ENCODE measurements at places on chromosomes 11 and 22.

DNA sequence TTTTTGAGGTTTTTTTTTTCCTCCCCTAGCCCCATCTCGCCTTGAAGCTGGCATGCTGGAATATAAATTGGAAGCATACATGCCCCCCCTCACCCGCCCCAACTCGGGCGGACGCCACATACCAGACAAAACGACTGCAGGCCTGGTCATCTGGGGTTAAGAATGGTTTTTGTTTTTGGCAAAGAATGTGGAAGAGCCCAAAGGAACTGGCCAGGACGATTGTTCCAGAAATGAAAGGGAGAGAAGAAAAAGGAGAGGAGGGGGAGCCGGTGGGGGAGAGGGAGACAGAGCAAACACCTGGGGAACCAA, 25.0 kb downstream of the MN1 start:
- no peak for DNase-seq

DNA sequence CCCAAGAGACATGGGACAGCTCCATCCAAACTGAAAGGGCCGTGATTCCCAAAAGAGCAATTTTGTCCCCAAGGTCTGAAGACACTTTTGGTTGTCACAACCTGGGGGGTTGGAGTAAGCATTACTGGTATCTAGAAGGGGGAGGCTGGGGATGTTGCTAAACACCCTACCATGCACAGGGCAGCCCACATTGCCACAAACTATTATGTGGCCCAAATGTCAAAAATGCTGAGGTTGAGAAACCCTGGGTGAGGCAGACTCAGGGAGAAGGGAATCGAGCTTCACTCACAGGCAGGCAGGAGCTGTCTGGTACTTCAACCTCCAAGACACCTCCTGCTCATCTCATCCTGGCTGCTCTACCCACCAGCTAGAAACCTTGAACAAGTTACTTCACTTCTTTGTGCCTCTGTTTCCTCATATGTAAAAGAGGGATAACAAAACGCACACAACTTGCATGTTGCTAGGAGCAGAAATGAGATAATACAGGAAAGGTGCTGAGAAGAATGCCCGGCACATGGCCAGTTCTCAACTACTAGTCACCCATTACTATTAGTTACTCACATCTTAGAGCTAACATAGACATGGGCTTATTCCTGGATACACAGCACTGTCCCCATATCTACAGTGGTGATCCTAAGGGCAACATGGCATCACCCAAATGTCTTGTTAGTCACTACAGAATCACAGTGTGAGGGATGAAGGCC, 8.8 kb downstream of the SERPIND1 start:
- DNase-seq, result no peak

- no peak for DNase-seq
Measured at GRCh38 chr11:109480251-109480650, 58.3 kb downstream of the C11orf87 start.

- DNase-seq, result no peak
Measured at GRCh38 chr11:128343870-128344269, 243.5 kb downstream of the ETS1 start.

DNA sequence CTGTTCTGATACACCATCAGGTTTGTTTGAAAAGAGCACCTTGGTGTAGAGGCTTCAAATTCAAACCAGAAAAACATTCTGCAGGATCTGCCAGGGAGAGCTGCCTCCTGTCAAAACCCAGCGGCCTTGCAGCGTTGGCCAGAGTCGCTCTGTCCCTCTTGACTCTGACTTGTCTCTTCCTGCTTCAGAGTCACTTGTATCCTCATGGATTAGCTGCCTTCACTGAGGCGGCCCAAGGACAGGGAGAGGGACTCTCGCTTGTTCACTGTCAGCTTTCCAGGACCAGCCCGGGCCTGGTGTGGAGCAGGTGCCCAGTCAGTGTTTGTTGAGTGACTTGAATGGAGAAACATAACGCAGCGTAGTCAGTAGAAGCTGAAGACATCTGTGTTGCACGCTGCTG, 18.0 kb downstream of the TBC1D22A start:
- no peak for DNase-seq

DNA sequence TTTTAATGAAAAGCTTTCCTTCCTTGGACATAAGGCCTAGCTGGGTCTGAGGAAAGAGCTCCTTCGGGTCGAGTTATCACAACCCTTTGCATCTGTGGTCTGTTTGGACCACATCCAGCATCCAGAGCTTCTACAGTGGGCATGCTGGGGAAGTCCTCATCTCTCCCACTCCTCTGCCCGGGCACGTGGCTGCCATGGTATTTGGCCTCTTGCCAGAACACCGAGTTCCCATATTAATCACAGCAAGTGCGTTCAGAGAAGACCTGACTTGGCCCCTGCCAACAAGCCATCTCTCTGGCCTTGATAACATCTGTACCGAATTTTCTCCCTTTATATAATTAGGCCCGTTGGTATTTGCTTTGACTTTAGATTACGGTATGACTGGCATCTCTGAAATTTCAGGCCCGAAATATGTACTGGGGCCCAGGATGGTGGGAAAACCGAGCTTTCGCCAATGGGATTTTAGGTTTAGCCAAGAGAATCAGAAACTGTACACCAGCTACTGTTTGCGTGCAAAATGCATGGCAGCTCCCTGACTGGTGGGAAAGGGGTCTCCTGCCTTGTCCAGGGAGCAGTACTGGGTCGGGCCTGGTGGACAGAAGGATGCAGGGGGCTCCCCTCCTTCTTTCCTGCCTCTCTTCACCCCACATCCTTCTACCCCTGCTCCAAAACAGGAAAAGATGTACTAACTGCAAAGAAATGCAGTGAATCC, 90.0 kb downstream of the MICAL2 start:
- DNase-seq, result no peak
